ENCODE measurements at places on chromosomes 1 and 21.

DNA sequence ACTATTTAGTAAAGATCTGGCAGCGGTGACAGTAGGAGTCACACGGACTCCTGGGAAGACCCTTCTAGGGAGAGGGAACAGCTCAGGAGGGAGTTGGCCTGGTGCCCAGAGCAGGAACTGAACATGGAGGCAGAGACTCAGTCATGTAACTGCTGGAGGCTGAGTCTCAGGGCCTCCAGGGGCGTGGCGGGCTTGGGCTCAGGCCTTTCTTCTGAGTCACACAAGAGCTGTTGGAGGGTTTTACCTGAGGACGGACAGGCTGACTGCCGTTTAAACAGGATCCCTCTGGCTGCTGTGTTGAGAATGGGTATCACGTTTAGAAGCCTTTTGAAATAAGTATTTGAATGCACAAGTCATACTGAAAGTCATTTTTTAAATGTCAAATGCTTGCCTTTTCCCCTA lies 7.2 kb upstream of the ETS2 start:
- peak; percentile 21 for DNase-seq

DNA sequence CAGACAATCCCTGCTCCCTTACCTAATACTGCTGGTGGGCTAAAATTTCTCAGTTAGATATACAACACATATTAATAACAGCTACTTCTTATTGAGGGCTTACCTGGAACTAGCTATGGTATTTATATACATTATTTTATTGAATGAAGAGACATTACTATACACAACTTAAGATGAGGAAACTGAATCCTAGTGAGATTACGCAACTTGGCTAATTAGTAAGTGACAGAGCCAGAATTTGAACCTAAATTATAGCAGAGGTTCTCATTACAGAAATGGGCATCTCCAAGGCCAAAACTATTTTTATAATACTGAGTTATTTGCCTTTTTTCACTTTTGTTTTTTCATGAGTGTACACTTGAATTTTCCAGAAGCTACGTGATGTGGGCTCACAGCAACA lies 44.5 kb upstream of the SMYD2 start:
- DNase-seq: no peak

DNA sequence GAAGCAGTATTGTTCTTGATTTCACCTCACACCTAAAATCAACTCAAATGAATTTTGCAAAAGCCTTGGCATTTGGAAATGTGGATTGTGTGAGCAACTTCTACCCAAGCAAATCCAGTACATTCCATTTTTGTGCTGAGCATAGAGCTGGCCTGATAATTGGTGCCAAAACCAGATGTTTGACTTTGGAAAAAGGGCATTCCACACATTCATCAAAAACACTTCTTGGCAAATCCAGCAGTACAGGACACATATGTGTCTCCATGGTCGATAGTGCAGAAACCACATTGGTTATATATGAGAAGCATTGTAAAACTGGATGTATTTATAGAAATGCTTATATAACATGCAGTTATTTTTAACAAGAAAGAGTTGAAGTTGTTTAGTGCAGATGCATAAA lies 210.4 kb downstream of the KCNK2 start:
- no peak for DNase-seq

- no peak for DNase-seq
Observed at GRCh38 chr1:211531194-211532087, 39.5 kb upstream of the RD3 start.

DNA sequence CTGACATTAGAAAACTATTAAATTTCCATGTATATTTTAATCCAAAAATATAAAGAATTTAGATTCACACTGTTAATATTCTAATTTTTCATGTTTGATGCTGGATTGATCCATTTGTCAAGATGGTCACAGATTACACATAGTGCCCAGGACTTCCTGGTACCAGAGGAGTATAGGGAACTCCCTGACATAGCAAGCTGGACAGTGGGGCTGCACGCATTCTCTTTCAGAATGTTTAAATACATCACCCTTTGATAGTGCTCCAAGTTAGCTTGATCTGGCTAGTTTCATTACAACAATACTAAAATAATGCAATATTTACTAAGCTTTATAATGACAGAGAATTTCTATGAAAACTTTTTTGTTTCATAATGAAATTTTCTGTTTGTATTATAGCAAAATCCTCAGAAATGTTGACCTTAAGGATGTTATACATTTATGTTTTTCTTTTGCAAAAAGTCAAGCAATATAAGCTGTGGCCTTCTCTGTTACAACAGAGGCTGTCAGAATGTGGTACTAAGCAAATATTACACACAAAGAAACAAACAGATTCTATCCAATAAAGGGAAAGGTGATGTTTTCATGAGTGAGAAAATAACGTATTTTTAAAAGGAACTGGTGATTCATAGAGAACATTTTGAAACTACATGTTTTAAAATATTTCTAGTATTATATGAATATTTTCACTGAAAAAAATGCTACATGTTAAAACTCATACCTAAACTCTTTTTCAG lies 84.7 kb downstream of the SLC35F3 start:
- DNase-seq: no peak
